ENCODE measurements at places on chromosomes 5 and 9. TPM values are rescaled to one million over a fixed set of nuclear protein-coding genes. Genes with fewer than 3 reads are reported as not detected.

Gene SYK
- 0.08 TPM for polyA plus RNA-seq

Gene RAD23B
- 12.0 TPM for polyA plus RNA-seq

Gene LMAN2
- polyA plus RNA-seq, result 223 TPM

Gene PPP2R2B
- polyA plus RNA-seq, result 13.0 TPM

Gene LAMC3
- polyA plus RNA-seq, result not detected

Gene GARNL3
- not detected for polyA plus RNA-seq

Gene MOB3B
- 0.05 TPM for polyA plus RNA-seq

Gene PAX5
- not detected for polyA plus RNA-seq

Gene FAM163B
- polyA plus RNA-seq, result not detected

Gene SLC46A2
- polyA plus RNA-seq, result not detected

Gene LMX1B
- not detected for polyA plus RNA-seq

Gene C9orf50
- polyA plus RNA-seq, result not detected

DNA sequence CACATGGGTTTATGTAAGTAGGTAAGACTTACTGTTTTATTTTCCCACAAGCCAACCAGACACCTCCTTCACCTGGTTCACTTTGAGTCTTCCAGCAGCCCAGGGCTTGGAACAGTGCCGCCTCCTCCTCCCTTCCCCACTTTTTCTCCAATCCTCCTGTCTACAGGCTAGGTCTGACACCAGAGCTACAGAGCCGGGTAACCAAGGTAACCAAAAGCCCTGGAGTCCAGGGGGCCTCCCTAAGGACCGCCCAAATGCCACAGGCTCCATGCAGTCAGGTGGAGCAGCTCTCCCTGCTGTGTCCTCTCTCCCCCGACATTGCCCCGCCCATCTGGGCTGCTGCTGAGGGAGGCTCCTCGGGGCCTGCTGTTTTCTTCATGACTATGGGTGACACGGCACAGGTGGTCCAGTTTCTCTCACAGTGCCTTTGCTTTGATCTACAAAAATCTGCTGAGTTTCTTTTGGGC is 138.0 kb upstream of the EFNA5 start:
- no peak for DNase-seq

DNA sequence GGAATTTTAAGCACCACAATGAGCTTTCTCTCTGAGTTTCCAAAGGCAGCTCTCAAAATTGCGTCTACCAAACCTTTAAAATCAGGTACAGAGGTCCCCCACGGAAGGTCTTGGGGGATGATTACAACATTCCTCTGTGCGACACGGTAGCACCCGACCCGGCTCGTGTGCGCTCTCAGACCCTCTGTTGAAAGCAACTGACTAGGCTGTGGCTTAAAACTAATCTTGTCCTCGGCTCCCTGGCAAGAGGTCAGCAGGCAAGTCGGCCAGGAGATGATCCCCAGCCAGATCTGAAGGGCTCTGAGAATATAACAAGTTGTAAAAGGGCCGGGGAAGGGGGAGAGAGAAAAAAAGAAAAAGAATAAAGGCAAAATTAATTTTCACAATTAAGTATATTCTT is 92.6 kb upstream of the LMX1B start:
- DNase-seq, result no peak

DNA sequence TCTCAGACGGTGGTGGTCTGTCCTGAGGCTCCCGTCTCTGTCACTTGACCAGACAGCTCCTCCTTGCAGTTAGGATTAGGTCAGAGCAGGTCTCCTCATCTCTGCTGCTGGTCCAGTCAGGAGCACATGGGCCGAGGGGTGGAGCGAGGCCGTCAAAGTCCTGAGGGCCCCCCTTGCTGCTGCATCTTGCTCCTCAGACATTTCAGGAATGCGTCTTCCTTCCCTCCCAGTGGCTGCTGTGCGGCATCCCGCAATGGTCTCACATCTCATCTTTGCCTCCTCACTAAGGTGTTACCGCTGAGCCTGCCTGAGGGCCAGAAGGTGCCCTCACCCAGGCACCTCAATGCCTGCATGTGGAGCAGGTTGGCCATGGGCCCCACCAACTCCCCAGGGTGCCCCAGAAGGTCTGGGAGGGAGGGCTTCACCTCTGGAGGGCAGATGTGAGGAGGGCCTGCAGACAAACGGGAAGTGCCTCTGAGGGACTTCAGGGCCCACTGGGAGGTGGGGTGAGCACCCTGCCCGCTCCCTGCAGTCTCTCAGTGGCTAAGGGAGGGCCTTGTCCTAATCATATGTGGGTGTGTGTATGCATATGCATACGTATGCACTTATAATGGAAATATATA is 137.7 kb upstream of the LMX1B start:
- no peak for DNase-seq

GRCh38 chr9:8907868-8908267 is 1108.3 kb upstream of the DMAC1 start:
- no peak for DNase-seq

- DNase-seq, result no peak
Observed at GRCh38 chr9:20441711-20442423, 180.4 kb downstream of the MLLT3 start.

DNA sequence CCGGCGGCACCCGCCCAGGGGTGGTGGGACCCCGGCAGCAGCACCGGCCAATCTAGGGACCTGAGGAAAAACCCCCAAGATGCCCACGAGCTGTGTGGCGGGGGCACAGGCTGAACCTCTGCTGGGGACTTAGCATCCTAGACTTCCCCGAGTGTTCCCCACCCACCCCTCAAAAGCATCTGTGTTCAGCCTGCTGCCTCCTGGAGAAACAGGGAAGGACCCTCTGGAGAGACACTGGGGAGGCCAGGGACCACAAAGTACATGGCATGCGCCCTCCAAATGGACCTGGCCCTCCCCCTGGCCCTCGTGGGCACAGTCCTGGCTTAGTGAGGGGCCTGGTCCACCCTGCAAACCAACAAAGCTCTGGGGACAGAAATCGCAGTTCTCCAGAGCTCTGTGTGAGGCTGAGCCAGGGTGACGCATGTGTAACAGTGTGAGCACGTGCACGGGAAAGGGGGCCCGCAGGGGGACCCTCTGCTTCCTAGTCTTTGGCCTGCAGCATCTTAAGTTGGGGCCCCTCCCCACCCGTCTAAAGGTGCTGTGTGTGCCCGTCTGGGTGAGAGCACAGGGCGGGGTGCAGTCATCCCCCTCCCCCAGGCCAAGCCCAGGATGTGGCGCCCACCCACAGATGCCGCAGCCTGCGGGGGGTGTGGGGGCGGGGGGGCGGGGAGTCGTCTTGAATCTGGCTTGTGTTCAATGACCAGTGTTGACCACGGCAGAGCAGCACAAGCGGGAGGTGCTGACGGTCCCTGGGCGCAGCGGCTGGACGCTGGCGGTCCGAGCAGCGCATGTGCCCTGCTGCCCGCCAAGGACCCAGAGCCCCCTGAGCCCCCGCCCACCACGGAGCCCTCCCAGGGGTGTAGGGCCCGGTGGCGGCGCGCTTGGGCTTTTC is 672 bp upstream of the KCNT1 start:
- DNase-seq, result no peak

- peak; percentile 50 for DNase-seq
Observed at GRCh38 chr9:98107926-98108325, 11.1 kb downstream of the TRIM14 start.

GRCh38 chr9:73680831-73681230 is 529.2 kb downstream of the ANXA1 start:
- no peak for DNase-seq

- no peak for DNase-seq
Observed at GRCh38 chr9:16726029-16726428, 144.4 kb downstream of the BNC2 start.

GRCh38 chr9:76537150-76537646 is 78.2 kb downstream of the GCNT1 start:
- DNase-seq, result no peak

GRCh38 chr5:146005723-146006122 is 69.3 kb downstream of the SH3RF2 start:
- no peak for DNase-seq

GRCh38 chr9:21153336-21154017 is 11.8 kb upstream of the IFNW1 start:
- no peak for DNase-seq

- DNase-seq, result peak; percentile 46
Observed at GRCh38 chr5:150904479-150905311, at the start of gene ZNF300. ZNF300 (minus strand) TSS chr5:150904980; CDS start chr5:150903155, 1,825 bp downstream.

- DNase-seq, result no peak
Observed at GRCh38 chr9:100573655-100574260, 4.1 kb upstream of the CAVIN4 start.

GRCh38 chr9:92887880-92888338 is 10.1 kb upstream of the ZNF484 start:
- DNase-seq, result peak; percentile 46

DNA sequence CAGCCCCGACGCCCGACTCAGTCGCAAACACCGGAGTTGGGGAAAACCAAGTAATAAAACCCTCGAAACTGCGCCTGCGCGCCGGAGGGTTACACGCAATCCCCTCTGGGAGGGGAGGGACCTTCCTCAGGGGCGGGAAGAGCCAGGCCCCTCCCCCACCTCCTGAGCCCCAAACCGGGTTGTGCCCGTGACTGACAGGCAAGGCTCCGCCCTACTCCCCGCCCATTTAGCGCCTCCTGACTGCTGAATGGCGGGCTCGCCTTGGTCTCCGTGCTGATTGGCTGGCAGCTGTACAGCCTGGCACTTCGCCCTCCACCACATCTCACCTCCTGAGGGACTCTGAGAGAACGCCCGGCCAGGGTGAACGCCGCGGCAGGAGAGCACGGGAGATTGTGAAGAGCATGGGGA is at the start of gene PRDM9:
Gene PRDM9 (plus strand): TSS at position 332 of the 408 bp plus-strand sequence. CDS start 1,425 bp downstream, outside the sequence.
- no peak for DNase-seq

DNA sequence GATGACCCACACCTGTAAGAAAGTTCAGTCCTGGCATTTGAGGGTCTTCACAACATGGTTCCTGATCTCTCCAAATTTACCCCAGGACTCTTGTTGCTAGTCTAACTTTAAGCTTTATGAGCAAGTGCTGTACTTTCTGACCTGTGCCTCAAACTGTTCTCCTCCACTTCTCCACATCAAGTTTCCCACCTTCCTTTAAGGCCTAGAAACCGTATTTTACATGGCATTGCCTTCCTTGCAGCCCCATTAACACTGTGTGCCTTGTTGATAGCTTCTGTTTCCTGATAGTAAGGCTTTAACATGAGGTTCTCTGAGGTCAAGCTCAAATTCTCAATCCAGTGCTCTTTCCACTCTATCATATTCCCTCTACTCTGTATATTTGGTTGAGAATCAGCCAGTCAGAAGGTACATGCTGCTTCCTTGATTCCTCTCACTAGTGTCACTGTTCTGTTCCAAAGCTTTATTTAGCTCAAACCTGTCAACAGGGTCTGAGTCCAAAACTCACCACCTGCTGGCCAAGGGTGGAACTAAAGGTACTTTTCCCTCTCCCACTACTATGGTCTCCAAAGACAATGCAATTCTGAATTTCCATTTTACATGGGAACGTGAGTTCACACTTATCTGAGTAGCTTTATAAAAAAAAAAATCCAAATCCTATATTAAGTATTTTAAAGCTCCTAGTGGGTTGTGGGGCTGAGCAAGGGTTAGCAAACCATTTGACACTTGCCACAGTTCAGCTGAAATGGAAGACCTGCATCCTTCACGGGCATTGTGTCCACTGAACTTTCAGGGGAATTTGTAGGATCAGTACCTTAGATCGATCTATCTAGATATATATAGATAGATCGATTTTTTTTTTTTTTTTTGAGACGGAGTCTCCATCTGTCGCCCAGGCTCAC is 21.1 kb downstream of the VCP start:
- DNase-seq, result peak; percentile 28

DNA sequence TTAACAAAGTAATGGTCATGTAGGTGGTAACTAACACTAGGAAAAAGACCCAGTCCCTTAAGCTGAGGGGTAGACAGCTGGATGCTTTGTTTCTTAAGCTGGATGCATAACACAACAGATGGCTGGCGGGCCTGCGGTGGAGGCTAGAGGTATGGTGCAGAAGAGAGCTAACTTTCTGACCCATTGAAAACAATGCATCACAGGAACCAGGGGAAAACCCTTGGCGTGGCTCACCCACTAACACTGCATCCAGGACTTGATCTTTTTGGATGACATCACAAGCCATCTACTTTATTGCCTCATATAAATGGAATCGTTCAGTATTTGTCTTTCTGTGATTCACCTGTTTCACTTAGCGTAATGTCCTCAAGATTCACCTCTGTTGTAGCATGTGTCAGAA is 138.7 kb downstream of the AUH start:
- no peak for DNase-seq

DNA sequence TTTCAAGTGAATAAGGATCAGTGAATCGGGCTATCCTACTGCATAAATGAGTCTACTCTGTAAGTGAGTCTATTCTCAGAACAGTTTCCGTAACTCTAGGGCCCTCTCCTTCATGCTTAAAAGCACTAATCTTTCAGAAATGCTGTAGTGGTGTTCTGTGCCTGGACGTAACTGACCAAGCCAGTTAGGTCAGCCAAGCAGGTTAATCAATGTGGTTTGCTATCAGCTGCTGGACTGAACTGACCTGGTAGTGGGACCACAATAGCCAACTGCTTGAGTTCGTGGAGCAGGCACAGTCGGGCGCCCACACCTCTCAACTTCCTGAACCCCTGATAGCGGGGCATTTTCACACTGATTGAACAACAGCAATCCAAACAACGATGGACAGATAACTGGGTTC is 6.8 kb downstream of the SLC1A3 start:
- DNase-seq, result no peak

Measured in CD4-positive, alpha-beta memory T cell (primary cell).